Right renal cortex interstitium (tissue), 3 donors: ENCODE measurements at places on chromosomes 5 and 9.

DNA sequence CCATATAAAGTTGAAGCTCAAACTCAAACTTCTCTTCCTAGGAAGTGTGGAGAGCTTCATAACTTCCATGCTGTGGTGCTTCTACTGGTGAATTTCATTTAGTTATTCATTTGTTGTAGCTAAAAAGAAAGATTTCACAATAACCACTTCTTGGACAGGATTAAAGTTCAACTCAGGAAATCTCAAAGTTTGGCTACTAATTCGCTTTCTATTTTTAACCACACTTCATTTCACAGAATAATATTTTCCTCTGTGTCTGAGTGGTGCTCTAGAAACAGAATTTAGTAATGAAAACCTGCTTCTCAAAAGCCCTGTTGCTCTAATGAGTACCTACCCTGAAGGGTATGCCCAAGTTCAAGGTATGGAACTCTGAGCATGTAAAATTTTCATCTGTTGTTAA is 73.9 kb downstream of the ACTBL2 start:
- no peak for DNase-seq

GRCh38 chr9:96149533-96150280 is 152.3 kb downstream of the HSD17B3 start:
- no peak for DNase-seq

- no peak for DNase-seq
Observed at GRCh38 chr5:139666551-139666950, 18.4 kb downstream of the CXXC5 start.

- DNase-seq = no peak
Observed at GRCh38 chr5:14469551-14470377, 111.8 kb upstream of the OTULINL start.

DNA sequence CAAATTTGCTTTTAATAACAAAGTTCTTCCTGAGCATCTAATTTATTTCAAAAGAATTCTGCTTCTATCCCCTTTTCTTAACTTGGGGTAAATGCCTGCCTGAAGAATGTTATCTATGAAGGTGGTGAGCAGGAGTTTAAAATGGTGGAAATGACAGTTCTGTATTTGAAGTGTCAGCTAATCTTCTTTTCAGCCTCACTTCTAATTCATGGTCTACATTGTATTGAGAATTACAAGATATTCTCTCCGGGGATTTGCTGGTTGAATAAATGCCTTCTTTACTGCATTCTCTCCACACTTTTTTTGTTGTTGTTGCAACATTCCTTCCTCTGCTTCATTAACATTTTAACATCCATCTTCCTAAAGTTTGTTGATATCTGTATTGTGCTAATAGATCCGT is 143.1 kb upstream of the GRIN3A start:
- no peak for DNase-seq

GRCh38 chr5:63555874-63556273 is 406.4 kb downstream of the HTR1A start:
- no peak for DNase-seq

DNA sequence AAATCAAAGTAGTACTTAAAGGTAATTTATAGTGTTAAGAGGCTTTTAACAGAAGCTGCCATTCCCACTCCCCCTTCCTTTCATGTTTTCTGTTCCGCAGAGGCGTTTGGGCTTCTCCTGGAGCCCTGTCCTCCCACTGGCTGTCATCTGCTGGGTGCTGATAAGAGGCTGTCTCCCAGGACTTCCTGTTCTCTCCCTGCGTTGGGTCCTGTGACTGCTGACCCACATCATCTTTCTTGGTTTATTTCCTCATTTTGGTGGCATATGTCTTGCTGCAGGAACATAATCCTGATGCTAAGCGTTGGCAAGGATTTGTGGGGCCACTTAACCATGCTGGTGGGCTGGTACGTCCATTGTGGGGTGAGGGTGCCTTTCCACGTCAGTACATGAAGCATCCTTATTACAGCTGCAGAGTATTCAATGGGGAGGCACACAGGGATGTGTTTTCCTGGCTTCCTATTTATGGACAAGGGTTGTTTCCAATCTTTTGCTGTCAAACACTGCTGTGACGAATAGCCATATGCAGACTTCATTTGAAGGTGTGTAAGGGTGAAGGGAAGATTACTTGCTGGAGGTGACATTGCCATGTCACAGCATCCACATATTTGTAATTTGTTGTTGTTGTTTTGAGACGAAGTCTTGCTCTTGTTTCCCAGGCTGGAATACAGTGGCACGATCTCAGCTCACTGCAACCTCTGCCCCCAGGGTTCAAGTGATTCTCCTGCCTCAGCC is 22.3 kb upstream of the RNF130 start:
- no peak for DNase-seq
